ENCODE measurements at places on chromosomes 2 and 18.

GRCh38 chr2:1017827-1018226 is 67.2 kb downstream of the SNTG2 start:
- H3K4me1 ChIP-seq: no peaks in the 10 kb centered on the region
- no peak overlapping the region for H3K4me3 ChIP-seq
- H3K27ac ChIP-seq: no peak overlapping the region
- H3K36me3 ChIP-seq: no peaks in the 10 kb centered on the region
- H3K27me3 ChIP-seq: no peaks in the 10 kb centered on the region

DNA sequence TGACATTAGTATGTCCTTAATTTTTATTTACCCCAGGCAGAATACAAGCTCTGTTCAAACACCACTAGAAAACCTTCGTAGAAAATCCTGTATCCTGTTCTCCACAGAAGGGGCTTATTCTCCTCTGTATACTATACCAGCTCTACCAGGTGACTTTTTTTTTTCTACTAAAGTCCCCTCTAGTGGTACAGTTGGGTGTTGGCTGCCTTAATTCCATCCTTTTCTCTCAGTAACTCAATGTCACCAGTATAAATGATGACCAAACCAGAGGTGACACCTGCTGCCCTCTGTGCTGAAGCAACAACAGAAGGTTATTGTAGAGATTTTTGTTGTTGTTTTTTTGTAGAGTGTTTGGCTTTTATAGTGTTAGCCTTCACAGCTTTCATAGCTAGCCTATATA is 1322.0 kb downstream of the LRP1B start:
- no peak for DNase-seq
- no peaks in the 10 kb centered on the region for H3K36me3 ChIP-seq
- H3K27me3 ChIP-seq: no peaks in the 10 kb centered on the region
- H3K4me1 ChIP-seq: no peaks in the 10 kb centered on the region
- H3K4me3 ChIP-seq: no peak overlapping the region
- no peak overlapping the region for H3K27ac ChIP-seq

GRCh38 chr2:36565712-36566111 is 32.3 kb downstream of the FEZ2 start:
- H3K4me1 ChIP-seq: peaks cover 18% of the 10 kb centered on the region
- peaks cover 6% of the 10 kb centered on the region for H3K36me3 ChIP-seq
- H3K27ac ChIP-seq: no peak overlapping the region
- H3K27me3 ChIP-seq: no peaks in the 10 kb centered on the region

- no peak overlapping the region for H3K4me3 ChIP-seq
- H3K27ac ChIP-seq: no peak overlapping the region
- no peaks in the 10 kb centered on the region for H3K4me1 ChIP-seq
- H3K27me3 ChIP-seq: no peaks in the 10 kb centered on the region
Observed at GRCh38 chr2:186669146-186669545, 24.7 kb upstream of the FAM171B start.

- H3K27ac ChIP-seq: no peak overlapping the region
- peaks cover 3% of the 10 kb centered on the region for H3K4me1 ChIP-seq
- no peaks in the 10 kb centered on the region for H3K27me3 ChIP-seq
- no peak overlapping the region for H3K4me3 ChIP-seq
- peak; percentile 42 for DNase-seq
- no peaks in the 10 kb centered on the region for H3K36me3 ChIP-seq
Observed at GRCh38 chr2:239593455-239593854, 192.6 kb upstream of the HDAC4 start.

DNA sequence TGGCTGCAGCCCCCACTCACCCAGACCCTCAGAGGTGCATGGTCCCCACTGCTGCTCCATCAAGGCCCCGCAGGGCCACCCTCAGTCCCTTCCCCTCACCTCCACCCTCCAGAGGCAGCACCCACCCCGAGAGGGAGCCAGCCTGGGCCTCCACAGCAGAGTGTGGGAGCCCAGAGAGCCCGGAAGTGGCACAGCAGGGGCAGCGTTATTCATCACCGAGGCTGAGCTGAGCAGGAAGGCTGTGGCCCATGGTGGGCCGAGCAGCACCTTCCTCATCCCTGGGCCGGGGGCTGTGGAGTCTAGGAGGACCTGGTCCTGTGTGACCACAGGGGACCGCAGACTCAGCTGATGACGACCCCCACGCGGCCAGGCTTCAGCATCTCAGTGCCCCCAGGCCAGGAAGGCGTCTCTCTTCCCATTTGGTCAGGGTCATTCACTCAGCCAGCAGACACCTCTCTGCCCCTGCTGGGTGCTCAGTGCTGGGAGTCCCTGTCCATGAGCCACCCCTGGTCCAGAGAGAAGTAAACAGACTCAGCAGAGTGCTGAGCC is 258.1 kb downstream of the ATAD2B start:
- no peaks in the 10 kb centered on the region for H3K36me3 ChIP-seq
- no peak overlapping the region for H3K4me3 ChIP-seq
- no peak for DNase-seq

GRCh38 chr2:140136366-140136765 is 1356.2 kb upstream of the NXPH2 start:
- no peaks in the 10 kb centered on the region for H3K4me1 ChIP-seq
- H3K27me3 ChIP-seq: no peaks in the 10 kb centered on the region
- DNase-seq: no peak
- no peaks in the 10 kb centered on the region for H3K36me3 ChIP-seq
- no peak overlapping the region for H3K27ac ChIP-seq
- H3K4me3 ChIP-seq: no peak overlapping the region

- no peak overlapping the region for H3K4me3 ChIP-seq
- H3K36me3 ChIP-seq: no peaks in the 10 kb centered on the region
- H3K27ac ChIP-seq: no peak overlapping the region
- no peaks in the 10 kb centered on the region for H3K4me1 ChIP-seq
- no peaks in the 10 kb centered on the region for H3K27me3 ChIP-seq
Observed at GRCh38 chr2:166485558-166486178, 8.4 kb downstream of the SCN7A start.

DNA sequence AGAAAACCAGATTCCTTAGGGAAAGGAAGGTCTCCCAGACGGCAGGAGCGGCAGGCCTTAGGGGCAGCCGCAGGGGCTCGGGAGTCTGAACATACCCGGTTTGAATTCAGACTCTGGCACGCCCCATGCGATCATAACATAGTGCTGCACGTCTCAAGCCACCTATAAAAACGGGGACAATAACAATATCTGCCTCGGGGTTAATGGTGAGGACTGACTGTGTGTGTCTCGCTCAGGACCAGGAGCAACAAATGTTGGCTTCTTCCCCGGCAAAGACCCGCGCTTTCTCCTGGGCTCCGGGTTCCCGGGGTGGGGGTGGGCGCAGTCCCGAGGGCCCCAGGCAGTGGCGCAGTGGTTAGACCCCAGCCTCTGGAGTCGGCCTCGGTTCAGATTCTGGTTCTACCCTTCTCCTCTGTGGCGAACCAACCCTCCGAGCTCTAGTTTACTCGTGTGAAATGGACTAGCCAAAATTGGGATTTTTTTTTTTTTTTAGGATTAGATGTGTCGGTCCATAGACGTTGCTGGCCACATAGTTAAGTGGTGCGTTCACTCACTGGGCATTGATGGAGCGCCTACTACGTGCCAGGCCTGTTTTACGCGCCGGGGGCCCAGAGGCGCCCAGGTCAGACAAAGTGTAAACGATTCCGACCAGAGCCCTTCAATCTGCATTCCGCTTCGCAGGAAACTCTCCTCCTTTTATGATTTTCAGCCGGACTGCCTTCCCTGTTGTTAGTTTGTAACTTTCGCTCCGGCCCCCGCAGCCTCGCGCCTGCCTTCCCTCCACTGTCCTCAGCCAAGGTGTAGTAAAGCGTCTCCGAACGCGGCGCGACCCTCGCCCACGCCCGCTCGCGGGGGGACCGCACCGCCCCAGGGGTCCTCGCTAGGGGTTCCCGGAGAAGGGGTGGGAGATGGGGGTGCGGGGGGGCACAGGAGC is 820 bp upstream of the SH3BP4 start:
- H3K27ac ChIP-seq: peak overlapping the region; percentile 84
- peak overlapping the region; percentile 94 for H3K4me3 ChIP-seq
- H3K27me3 ChIP-seq: no peaks in the 10 kb centered on the region
- DNase-seq: peak; percentile 79
- H3K36me3 ChIP-seq: no peaks in the 10 kb centered on the region

- no peak overlapping the region for H3K27ac ChIP-seq
- no peaks in the 10 kb centered on the region for H3K36me3 ChIP-seq
- no peak overlapping the region for H3K4me3 ChIP-seq
- H3K27me3 ChIP-seq: no peaks in the 10 kb centered on the region
Observed at GRCh38 chr2:120762341-120763061, 26.8 kb downstream of the GLI2 start.
